Activated naive CD4-positive, alpha-beta T cell treated with Interleukin-2 at 50 U/mL for 16 hours (primary cell): ENCODE measurements at places on chromosomes 12 and 14.

GRCh38 chr12:52082026-52082668 lies 2.6 kb downstream of the SMIM41 start:
- no peak for DNase-seq

DNA sequence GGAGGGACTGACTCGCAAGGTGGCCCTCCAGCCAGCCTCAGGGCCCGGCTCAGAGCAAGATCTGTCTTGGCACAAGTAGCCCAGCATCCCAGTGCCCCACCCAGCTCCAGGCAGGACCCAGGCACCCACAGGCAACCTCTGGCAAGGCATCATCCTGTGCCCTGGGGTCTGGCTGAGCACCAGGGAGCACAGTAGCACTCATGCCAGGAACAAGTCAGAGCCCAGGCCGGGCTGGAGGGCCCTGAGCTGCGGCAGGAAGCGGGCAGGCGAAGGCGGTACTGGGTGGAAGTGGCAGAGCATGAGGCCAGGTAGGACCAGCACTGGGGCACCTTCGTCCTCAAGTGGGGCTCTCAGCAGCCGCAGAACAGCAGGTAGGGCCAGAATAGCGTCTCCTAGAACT lies 5.2 kb upstream of the DIO3 start:
- no peak for DNase-seq

DNA sequence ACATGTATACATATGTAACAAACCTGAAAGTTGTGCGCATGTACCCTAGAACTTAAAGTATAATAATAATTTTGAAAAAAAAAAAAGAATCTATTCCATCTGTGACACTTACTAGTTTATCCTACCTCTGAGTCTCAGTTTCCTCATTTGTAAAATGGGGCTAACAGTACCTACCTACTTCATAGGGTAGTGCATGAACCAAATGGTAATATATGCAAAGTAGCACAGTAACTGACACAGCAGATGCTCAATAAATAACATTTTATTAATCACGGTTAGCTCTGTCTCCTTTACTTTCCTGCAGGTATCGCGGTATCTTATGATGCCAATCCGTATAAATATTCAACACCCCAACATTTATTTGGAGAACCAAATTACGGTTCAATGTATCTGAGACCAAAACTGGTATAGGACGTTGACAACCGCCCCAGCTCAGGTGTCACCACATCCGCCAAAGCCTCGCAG lies 703 bp downstream of the TMED10 start:
- DNase-seq: no peak

DNA sequence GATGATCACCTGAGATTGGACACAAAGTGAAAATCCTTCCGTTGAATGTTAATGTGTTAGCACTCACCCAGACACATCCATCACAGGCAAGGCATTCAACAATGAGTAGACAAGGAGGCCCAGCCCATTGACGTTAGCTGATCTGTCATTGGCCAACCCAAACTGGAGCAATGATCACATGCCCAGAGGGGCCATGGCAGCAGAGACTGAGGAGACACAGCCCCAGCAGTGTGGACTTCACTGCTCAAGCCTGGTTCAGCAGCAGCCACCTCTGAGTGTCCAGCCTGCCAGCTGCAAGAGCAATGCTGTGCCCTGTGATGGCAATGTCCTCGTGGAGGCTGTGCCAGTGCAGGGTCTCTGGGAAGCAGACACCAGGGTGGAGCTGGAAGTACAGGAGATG lies 622.2 kb downstream of the AACS start:
- DNase-seq: no peak

- DNase-seq: no peak
Measured at GRCh38 chr14:21643407-21643806, 8.7 kb upstream of the OR10G2 start.

DNA sequence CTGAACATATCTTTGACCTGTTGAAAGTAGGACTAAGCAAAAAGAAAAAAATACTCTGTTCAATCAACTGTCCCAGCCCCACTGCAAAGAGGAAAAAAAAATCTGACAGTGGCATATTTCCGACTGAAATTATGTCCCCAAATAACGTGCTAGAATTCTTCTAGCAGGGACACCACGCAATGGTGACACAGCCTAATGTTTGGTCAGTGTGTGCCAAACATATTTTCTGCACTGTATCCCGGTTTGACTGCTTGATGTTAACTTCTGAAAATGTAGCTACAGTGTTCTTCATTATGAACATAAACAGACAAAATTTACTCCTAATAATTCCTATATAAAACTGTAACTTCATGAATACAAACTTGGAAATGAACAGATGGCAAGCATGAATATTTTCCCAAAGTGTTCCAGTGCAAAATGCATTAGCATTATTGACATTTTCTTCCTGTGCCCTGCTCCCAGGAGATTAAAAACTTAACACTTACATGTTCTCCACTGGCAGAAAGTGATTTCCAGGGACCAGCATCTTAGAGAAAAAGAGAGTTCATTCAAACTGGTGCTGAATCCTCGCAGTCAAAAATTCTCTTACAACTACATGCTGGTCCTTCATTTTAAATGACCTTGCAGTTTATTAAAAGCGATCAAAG lies 72.4 kb upstream of the SYT1 start:
- DNase-seq: no peak

- DNase-seq: no peak
Measured at GRCh38 chr14:33602396-33602795, 348.5 kb downstream of the EGLN3 start.

DNA sequence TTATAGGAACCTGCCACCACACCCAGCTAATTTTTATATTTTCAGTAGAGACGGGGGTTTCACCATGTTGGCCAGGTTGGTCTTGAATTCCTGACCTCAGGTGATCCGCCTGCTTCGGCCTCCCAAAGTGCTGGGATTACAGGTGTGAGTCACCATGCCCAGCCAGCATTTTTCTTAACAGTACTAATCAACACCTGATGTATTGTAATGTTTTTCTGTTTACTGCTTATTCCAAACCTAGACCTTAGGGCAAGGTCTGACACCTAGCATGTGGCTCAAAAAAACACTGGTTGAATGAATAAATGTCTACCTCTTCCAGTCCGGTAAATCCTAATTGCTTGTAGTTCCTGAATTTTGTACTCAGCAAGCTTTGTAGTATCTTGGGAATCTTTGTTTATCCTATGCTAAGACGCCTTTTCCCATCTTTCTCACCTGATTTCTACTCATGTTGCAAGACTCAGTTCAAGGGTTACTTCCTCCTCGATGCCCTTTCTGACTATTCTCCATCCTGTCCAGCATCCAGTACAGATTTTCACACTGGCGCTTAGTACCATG lies 2.8 kb downstream of the PAN2 start:
- DNase-seq: no peak

DNA sequence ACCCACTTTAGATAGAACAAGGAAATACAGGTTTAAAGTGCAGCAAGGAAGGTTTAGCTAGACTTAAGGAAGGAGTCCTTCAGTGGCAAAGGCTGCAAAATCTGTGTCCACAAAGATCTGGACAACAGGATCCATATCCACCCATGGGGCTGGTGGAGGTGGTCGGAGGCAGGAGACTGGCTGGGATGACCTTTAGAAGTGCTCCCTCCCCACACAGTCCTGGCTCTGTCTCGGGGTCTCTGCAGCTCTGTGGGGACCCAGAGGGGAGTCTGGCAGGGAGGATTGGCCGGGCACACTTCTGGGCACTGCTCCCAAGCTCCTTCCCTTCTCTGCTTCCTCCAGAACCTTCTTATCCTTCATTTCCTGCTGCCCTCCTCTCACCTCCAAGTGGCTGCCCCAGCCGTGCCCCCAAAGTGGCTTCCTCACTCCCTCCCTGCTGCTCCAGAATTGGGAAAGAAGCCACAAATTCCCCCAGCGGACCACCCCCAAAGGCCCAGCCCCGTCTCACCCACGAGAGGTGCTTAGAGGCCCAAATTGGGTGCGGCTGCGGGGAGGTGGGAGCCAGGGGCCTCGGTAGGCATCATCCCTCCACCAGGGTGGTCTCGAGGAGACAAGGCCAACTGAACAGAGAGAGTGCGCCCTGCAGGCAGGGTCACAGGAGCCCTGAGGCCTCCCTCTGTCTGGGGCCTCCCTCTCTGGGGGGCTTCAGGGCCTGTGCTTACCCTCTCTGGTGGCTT lies 21.9 kb upstream of the PGF start:
- no peak for DNase-seq

- DNase-seq: peak; percentile 45
Measured at GRCh38 chr12:50224026-50224692, 57.0 kb upstream of the CERS5 start.

DNA sequence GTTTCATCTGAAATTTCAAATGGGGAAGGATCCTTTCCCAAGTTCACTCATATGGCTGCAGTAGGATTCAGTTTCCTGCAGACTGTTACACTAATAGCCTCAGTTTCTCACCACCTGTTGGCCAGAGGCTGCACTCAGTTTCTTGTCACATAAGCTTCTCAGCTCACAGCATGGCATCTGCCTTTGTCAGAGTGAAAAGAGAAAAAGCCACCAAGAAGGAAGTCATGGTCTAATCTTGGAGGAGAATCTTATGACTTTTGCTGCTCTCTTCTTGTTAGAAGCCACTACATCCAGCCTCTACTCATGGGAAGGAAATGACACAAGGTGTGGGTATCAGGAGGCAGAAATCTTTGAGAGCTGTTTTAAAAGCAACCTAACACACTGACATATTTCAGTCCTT lies 39.4 kb upstream of the BTG1 start:
- DNase-seq: peak; percentile 6

- DNase-seq: no peak
Measured at GRCh38 chr14:20347747-20348146, 4.3 kb downstream of the PARP2 start.

DNA sequence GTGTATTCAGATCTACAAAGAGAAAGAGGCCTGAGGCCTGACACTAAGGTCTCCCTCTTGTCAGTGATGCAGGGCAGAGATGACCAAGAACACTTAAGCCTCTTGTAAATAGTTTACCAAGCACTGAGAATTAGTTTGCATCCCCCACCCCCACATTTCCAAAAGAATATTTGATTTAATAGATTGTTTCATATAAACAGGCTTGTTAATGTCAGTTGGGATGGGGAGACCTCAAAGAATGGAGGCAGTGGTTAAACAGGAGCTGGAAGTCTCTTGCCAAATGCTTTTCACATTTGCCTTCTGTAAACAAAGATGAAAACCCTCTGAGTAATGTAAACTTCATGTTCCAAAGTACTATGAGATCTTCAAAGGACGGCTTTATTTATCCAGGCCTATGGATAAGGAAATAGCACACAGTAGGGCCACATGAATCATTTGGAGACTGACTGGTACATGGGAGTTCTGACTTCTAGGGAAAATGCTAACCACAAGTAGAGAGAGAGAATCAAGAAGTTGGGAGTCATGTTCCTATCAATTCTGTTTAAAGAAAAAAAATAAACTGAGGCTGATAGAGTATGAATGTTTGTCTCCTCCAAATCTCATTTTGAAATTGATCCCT lies 234.7 kb downstream of the ANO2 start:
- no peak for DNase-seq

GRCh38 chr12:127728285-127728684 lies 538.7 kb upstream of the TMEM132C start:
- no peak for DNase-seq

GRCh38 chr14:65959563-65960024 lies 526.6 kb upstream of the CCDC196 start:
- no peak for DNase-seq

DNA sequence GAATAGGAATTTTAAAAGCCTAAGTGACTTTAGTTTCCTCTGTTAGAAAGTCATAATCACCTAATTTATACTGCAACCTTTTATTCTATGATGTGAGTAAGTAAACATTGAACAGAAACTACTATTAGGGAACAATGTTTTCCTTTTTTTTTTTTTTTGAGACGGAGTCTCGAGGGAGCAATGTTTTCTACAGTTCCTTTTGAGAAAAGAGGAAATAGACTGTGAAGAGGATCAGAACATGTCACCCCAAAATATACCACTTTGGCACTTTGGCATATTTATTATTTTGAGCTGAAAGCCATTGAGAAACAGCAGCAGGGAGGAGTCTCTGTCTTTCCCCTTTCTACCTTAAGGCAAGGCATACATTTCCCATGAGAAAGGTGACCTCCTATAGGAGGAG lies 162.7 kb upstream of the CNOT2 start:
- DNase-seq: no peak

DNA sequence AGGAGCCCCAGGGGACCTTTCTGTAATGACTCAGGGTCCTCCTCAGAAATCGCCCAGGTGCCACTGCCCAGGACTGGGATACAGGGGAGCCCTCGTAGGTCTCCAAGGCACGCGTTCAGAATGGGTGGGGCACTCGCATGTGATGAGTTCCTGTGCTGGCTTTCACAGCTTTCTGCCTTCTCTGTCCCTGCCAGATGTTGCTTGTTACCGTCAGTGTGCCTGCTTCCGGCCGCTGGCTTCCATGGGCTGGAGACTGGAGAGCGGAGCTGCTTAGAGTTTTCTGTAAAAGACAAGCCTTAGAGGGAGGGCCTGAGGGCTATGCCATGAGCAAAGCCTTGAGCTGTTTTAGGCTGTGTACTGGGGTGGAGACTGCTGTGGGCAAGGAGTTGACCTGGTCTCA lies 75.0 kb upstream of the SLC24A4 start:
- no peak for DNase-seq

GRCh38 chr12:106892075-106892474 lies 63.6 kb upstream of the TMEM263 start:
- no peak for DNase-seq

DNA sequence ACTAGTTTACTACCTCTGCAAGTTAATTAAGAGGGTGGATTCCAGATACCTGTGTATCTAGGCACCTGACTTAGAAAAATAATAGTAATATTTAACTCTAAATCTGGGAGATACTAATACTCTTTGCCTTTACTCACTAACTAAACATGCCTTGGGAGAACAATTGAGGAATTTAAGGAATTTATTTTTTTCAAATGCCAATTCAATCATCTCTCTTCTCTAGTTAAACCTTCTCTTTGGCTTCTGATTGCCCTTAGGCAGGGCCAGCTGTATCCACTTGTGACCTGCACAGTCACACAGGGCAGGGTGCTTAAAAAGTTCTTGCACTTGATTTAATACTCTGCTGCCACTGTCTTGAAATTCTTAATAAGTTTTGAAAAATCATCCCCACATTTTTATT lies 142.4 kb downstream of the PLCZ1 start:
- DNase-seq: no peak

DNA sequence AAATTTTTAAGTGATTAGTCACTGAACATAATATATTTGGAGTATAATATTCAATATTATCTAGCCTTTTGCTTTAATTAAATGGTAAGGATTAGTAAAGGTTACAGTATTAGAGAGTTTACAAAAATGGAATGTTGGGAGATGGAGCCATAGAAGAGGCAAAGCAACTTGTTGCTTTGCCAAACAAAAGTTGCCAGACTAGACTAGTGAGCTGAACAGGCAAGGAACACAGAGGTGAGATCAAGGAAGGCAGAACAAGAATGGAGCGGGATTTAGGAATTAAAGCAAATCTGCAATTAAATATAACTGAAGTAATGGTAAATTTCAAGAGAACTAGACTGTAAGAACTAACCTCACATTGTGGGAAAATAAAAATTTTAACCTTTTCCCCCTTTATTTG lies 5.1 kb downstream of the ARF6 start:
- DNase-seq: no peak

DNA sequence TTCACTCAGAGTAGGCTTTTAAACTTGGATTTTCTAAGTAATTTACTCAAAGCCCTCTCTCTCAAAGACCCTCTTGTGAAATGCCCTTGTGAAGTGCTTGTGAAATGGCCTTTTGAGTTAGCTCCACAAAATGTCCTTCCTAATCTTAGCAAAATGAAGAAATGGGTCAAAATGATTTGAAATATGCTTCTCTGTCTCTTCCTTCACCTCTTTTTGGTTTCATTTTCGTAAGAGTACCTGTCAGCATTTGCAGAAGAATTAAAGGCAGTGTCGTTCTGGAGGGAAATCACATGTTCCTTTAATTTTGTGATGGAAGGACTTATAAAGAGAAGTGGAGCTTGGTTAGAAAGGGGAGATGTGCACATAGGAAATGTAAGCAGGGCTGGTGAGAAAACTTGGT lies 93.7 kb downstream of the HMGA2 start:
- no peak for DNase-seq
